Naive thymus-derived CD8-positive, alpha-beta T cell (primary cell): ENCODE measurements at places on chromosomes 11 and 22.
A peak's percentile ranks its signal among the peaks of the same experiment; 100 is the strongest.

DNA sequence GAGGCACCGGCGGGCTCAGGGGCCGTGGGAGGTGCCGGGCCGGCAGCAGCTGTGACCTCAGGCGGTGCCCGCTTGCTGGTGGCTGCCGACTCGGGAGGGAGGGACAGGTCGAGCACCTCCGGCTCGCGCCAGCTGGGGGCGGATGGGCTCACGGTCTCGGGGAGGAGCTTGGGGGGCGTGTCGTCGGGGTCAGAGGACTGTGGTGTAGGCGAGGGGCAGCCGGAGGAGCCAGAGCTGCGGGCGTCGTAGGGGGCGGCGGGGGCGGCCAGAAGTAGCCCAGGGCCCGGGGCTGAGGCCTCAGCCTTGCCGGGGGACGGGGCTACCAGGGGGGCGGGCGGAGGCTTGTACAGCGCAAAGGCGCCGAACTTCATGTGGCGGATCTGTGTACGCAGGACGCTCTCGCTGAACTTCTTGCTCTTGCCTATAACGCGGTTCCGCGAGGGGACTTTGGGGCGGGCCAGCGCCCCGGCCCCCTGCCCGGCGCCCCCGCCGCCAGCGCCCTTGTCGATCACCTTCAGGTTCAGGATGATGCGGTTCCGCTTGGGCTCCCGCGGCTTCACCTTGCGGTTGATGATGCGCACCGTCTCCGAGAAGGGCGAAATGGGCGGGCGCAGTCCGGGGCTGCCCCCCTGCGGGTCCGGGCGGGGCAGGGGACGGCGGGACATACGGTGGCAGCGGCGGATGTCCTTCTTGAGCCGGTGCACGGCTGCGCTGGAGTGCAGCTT is 5.5 kb downstream of the CBX6 start:
- DNase-seq, result no peak

- no peak for DNase-seq
Measured at GRCh38 chr22:30902496-30903357, 65.8 kb downstream of the MORC2 start.

DNA sequence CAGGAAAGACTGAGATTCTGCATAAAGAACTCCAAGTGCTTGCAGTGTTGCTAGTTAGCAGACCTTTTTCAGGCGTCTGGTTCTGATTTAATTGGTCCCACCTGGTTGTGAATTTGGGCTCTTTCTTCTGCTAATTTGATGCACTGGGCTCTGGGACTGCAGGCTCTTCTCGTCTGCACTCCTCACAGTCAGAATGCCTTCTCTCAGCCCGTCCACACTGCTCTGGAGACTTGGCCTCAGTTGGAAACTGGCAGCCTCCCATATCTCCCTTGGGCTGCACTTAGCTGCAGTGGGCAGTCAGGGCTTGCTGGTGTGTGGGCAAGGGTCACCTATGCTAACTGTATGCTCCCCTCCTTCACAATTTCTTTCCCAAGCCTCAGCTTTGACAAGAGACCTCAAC is 1.5 kb downstream of the TRIM6 start:
- no peak for DNase-seq

GRCh38 chr11:11978792-11979487 is 29.5 kb downstream of the DKK3 start:
- no peak for DNase-seq

DNA sequence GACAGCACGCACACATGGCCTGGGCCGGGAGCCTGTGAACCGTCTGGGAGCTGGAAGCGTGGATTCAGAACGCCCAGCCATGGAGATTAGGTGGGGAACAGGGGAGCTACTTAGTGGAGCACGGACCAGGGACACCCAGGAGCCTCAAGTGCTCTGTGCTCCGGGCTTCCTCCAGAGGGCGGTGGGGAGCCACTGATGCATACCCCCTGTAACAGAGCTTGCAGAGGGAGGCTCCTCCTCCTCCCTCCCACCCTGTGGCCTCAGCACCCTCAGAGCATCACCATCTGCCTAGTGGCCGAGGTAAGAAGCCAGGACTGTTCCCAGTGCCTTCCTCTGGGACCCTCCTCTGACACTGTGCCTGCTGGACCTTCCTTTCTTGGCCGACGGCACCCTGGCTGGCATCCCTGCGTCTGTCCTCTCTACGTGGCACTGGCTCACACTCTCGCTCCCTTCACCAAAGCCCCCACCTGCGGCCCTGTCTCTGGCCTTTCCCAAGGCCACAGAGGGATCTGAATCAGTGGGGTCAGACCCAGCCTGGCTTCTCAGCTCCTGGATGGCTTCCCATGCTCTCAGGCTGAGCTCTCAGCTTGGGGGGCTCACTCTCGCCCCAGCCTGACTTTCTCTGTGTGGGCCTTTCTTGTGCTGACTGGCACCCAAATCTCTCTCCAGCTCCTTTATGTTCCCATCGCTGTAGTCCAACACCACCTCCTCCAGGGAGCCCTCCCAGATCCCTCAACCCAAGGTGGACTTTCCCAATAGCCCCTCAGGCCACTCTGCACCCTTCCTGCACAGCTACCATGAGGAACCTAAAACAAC is 780.9 kb downstream of the BRD1 start:
- DNase-seq, result peak; percentile 19

DNA sequence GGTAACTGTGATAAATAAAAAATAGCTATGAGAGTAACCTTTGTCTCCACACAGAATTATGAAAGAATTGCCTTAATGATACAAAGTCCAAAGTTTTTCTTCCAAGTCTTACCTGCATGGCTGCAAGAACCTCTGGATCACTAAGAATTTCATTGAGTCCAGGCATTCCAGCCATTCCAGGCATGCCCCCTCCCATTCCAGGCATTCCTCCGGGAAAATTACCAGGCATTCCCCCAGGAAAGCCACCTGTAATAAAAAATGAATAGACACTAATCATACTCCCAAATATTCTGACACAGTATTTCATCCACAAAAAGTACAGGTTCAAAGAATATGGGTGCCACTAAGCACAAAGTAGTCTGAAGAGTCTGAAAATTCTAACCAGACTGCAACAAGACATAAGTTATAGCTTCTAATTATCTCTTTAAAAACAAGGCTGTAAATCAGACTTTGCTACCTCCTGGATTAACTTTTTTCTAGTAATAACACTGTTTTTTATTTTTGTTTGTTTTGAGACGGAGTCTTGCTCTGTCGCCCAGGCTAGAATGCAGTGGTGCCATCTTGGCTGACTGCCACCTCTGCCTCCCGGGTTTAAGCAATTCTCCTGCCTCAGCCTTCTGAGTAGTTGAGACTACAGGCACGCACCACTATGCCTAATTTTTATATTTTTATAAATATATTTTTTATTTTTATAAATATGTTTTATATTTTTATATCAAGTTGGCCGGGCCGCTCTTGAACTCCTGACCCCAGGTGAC is 8.0 kb upstream of the SLC25A17 start:
- no peak for DNase-seq

DNA sequence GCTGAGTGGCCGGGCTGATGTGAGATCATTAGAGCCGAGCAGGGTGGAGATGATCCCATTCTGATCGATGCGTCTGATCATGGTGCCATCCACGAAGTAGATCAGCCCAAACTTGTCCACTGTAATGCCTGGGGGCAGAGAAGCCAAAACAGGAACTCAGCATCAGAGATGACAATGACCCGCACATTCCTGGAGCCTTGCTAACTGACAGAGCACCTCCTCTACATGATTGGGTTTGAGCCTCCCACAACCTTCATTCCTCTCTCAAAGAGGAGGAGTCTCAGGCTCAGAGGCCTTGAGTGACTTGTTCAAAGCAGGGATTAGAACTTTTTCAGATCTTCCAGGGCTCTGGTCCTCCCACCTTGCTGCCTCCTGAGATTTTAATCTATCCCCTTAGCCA is 133.7 kb upstream of the NARS2 start:
- no peak for DNase-seq

- DNase-seq, result no peak
Measured at GRCh38 chr22:50674130-50674500, 1.5 kb downstream of the SHANK3 start.

GRCh38 chr22:17430412-17430811 is 61.2 kb downstream of the CECR2 start:
- DNase-seq, result no peak

GRCh38 chr11:16242806-16243205 is 113.5 kb downstream of the SOX6 start:
- no peak for DNase-seq

- no peak for DNase-seq
Measured at GRCh38 chr22:47059076-47059475, 296.6 kb downstream of the TBC1D22A start.

- no peak for DNase-seq
Measured at GRCh38 chr11:61362542-61362875, 335 bp downstream of the TMEM138 start.

- no peak for DNase-seq
Measured at GRCh38 chr22:36829370-36830002, 12.7 kb upstream of the PVALB start.

GRCh38 chr11:129225190-129225589 is 33.1 kb upstream of the ARHGAP32 start:
- no peak for DNase-seq

- DNase-seq, result no peak
Measured at GRCh38 chr11:126523441-126524205, 168.1 kb downstream of the ST3GAL4 start.

GRCh38 chr11:126546191-126546590 is 190.7 kb downstream of the ST3GAL4 start:
- DNase-seq, result no peak

DNA sequence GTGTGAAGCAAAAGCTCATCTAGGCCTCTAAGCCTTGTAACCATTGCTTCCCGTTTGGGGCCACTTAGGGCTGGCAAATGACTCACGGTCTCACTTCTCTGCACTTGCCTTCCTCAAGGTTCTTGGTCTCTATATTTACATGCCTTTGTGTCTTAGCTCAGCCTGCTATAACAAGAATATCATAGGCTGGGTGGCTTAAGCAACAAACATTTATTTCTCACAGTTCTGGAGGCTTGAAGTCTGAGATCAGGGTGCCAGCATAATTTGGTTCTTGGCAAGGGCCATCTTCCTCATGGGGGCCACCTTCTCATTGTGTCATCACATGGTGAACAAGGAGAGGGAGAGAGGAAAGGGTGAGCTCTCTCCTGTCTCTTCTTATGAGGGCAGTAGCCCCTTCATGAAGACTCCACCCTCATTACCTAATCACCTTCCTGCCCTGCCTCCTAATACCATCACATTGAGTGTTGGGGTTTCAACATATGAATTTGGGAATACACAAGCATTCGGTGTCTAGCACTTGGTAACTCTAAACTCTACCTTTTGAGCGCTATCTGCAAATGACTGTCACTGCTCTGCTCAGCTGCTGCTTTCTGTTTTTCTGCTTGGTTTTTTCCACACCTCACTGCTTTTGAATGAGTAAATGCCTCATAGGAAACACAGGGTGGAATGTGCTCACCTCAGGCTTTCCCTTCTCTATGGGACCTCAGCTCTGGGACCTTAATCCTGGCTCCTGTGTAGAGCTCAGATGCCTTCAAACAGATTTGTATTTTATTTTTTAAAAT is 16.2 kb upstream of the ME3 start:
- DNase-seq, result no peak

GRCh38 chr11:104928811-104929210 is 30.6 kb upstream of the CASP12 start:
- DNase-seq, result no peak

- peak; percentile 44 for DNase-seq
Measured at GRCh38 chr11:125350206-125351032, 145.6 kb downstream of the FEZ1 start.

DNA sequence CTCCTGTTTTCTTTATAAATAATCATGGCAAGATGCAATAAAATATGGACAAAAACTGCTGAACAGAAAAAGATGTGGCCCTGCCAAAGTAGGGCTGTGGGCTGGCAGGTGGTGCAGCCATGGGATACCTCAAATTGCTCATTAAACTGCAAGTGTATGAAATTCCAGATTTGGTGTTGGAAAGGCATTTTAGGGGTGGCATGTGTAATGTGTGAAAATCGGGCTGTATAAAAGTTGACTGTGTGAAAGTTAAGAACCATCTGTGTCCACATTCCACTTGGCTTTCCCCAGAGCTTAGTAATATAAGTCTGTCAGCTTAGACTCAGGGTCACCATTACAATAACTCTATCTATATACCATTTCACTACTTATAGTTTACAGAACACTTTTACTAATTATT is 34.8 kb upstream of the FZD4 start:
- DNase-seq, result no peak

GRCh38 chr11:121723246-121723741 is 270.5 kb upstream of the SORL1-AS1 start:
- DNase-seq, result no peak

- no peak for DNase-seq
Measured at GRCh38 chr22:20138868-20139267, 7.3 kb downstream of the ZDHHC8 start.

DNA sequence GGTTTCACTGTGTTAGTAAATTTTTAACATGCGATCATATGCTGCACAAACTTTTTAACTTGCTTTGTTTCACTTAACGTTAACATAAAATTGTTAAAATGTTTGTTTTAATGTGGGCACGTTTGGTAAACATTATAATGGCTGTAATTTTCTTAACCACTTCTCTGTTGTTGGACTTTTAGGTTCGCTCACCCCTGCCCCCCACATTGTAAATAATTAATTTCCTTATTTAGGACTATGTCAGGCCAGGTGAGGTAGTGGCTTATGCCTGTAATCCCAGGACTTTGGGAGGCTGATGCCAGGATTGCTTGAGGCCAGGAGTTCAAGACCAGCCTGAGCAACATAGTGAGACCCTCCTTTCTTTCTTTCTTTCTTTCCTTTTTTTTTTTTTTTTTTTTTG is 6.7 kb upstream of the DIXDC1 start:
- no peak for DNase-seq

- no peak for DNase-seq
Measured at GRCh38 chr11:100766764-100767163, 79.7 kb downstream of the ARHGAP42 start.

GRCh38 chr22:38401336-38402084 is 53.5 kb downstream of the KCNJ4 start:
- no peak for DNase-seq

GRCh38 chr11:87454241-87454640 is 416.5 kb downstream of the TMEM135 start:
- DNase-seq, result no peak

DNA sequence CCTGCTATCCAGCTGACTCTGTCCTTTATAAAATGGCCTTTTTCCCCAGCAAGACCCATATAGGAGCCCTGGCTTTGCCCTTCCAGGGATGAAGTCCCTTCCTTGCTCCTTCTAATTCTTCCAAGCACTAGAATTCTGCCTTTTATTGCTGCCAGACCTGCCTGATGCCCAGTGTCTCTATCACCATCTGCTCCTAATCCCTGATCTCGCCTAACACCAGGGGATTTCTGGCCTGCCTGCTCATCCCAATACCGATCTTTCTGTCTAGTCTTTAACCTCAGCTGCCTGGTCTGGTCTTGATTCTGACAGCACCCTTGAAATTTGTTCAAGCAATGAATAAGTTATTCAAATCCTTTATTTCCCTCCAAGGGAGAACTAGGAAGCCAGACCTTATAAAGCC is 150.2 kb downstream of the SPON1 start:
- DNase-seq, result no peak

GRCh38 chr11:63918507-63919191 is 1.7 kb upstream of the RCOR2 start:
- DNase-seq, result no peak

GRCh38 chr11:8913961-8914660 is 3.1 kb downstream of the AKIP1 start:
- peak; percentile 52 for DNase-seq

GRCh38 chr11:128518493-128519207 is 68.7 kb downstream of the ETS1 start:
- no peak for DNase-seq

GRCh38 chr11:12473381-12473780 is 96.0 kb downstream of the PARVA start:
- DNase-seq, result no peak
